ENCODE measurements at places on chromosomes 1 and 21.

DNA sequence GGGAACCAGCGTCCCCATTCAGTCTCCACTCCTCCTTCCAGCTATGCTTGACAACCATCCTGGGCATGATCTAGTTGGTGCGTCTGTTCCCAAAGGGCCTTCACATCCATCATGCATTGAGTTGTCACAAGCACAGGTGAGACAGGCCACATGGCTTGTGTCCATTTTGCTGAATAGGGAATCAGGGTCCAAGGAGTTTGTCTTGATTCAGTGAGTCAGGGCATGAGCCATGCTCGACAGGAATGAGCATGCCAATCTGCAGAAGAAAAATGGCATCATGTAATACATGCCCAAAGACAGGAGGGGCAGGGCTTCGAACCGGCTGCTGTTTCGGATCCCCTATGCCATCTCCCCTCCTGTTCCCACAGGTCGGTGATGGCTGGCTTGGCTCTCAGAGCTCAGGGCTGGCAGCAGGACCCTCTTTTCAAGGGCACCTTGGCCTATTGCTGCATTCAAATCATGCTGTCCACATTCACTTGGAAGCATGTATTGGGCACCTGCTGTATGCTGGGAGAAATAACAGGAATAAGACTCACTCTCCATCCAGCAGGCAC is 44.5 kb downstream of the PKP1 start:
- no peak for DNase-seq

DNA sequence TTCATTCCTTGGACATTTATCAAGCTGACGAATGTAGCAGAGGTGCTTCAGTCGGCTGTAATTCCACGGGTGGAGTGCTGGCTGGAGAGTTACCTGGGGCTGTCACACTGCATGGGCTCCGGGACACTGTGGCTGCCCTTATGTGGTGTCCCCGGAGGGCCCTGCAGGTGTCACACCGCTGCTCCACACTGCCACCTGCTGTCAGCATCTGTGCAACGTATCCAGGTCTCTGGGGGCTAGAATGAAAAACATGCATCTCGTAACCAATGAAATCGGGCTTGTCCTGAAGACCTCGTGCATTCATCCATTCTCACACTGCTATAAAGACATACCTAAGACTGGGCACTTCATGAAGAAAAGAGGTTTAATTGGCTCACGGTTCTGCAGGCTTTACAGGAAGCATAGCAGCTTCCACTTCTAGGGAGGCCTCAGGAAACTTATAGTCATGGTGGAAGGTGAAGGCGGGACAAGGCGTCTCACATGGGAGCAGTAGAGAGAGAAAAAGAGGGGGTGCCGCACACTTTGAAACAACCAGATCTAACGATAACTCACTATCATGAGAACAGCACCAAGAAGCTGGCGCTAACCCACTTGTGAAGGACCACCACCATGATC is 46.7 kb upstream of the PCBP3 start:
- peak; percentile 58 for DNase-seq

GRCh38 chr21:27536319-27536718 is 569.4 kb upstream of the ADAMTS5 start:
- DNase-seq: no peak

- DNase-seq: no peak
Observed at GRCh38 chr1:164787834-164788231, 228.8 kb downstream of the PBX1 start.

DNA sequence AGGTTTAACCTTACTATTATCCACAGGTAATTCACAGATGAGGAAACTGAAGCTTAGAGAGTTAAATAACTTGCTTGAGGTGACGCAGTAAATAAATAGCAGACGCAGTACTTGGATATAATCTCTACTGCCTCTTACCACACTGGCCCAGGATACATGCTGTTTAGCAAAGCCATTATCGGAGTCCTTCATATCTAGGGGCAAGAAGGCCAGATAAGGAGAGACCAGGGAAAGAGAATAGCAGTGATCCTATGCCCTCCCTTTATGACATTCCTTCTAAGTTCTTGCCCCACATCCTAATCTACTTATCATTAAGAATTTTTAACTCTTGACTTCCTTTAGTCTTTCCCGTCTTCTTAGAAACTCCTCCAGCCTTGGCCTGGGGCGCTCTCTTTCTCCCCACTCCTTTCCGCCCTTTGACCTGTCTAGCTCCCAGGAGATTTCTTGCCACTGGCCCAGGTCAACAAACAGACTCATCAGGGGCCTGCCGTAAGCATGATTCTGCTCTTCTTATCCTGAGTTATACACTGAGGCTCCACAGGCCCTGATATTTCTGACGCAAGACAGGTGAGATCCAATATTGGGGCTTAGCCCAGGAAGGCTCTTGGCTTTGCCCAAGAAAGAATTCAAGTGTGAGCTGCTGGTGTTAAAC is 11.4 kb upstream of the SLAMF1 start:
- no peak for DNase-seq

GRCh38 chr21:16037421-16037955 is 307.7 kb downstream of the USP25 start:
- no peak for DNase-seq

GRCh38 chr1:80961464-80962190 is 839.1 kb upstream of the ADGRL2 start:
- no peak for DNase-seq

GRCh38 chr1:180177931-180178330 is 23.3 kb downstream of the QSOX1 start:
- DNase-seq: no peak

- DNase-seq: no peak
Observed at GRCh38 chr1:226545836-226546596, 2.5 kb upstream of the STUM start.

- DNase-seq: no peak
Observed at GRCh38 chr1:230282157-230282556, 144.0 kb downstream of the PGBD5 start.

GRCh38 chr1:98926597-98926996 is 78.1 kb downstream of the PLPPR5 start:
- DNase-seq: no peak

DNA sequence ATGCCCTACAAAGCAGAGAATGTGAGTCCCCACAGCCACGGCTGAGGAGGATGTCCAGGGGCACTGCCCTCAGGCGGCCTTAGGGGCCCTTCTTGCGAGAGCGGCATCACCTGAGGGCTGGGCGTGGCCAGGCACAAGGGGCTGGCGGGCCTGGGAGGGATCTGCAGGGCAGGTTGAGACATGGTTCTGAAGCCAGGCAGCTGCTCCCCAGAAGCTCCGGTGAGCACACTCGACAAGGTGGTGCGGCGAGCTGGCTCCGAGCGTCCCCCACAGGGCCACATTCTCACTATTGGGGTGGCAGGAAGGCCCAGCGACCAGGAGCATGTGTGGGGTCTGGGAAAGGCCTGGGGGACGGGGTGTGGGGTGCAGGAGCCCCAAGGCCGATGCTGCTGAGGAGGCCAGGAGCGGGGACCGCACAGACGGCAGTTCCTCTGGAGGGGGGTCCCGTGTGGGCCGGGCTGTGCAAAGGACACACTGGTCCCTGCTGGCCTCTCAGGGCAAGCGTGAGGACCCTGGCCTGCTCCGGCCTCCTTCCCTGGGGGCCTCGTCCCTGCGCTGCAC is 47.2 kb downstream of the MORN1 start:
- peak; percentile 1 for DNase-seq

DNA sequence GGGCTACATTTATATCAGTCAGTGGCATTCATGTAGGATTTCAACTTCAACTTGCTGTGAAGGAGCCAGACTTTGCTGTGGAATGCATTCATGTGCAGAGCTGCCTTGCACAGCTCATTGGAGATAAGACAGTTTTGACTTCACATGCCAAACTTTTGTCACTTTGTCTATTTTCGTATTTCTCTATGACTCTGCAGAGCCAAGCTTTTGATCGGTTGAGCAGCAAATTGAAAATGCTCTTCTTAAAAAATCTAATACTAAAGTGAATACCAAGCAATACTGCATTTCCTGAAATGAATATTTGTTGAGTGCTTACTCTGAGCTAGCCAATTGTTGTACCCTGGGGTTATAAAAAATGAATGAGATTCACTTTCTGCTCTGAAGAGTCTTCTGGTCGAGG is 388.7 kb downstream of the ST6GALNAC3 start:
- DNase-seq: no peak

DNA sequence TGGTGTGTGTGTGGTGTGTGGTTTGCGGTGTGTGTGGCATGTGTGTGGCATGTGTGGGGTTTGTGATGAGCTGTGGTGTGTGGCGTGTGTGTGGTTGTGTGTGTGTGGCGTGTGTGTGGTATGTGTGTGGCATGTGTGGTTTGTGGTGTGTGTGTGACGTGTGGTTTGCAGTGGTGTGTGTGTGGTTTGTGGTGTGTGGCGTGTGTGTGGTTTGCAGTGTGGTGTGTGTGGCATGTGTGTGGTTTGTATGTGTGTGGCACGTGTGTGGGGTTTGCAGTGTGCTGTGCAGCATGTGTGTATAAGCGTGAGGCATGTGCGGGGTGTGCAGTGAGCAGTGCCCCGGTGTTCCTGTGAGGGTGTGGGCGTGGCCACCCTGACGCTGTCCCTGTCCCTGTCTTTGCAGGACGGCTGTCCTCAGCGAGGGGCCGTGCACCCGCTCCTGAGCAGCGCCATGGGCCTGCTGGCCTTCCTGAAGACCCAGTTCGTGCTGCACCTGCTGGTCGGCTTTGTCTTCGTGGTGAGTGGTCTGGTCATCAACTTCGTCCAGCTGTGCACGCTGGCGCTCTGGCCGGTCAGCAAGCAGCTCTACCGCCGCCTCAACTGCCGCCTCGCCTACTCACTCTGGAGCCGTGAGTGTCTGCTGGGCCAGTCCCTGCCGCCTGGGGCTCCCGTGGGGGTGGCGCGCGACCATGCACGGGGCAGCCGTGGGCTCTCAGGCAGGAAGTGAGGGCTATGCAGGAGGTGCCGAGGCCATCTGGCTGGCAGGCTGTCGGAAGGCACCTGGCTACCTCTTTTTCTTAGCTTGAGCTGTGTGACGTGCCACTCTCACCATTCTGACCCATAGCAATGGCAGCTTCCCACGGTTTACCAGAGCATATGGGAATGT is 52.6 kb upstream of the TRAPPC10 start:
- DNase-seq: no peak

GRCh38 chr1:240836271-240836670 is 224.3 kb upstream of the GREM2 start:
- no peak for DNase-seq

GRCh38 chr1:15902882-15903281 is 55.4 kb downstream of the SPEN start:
- no peak for DNase-seq

DNA sequence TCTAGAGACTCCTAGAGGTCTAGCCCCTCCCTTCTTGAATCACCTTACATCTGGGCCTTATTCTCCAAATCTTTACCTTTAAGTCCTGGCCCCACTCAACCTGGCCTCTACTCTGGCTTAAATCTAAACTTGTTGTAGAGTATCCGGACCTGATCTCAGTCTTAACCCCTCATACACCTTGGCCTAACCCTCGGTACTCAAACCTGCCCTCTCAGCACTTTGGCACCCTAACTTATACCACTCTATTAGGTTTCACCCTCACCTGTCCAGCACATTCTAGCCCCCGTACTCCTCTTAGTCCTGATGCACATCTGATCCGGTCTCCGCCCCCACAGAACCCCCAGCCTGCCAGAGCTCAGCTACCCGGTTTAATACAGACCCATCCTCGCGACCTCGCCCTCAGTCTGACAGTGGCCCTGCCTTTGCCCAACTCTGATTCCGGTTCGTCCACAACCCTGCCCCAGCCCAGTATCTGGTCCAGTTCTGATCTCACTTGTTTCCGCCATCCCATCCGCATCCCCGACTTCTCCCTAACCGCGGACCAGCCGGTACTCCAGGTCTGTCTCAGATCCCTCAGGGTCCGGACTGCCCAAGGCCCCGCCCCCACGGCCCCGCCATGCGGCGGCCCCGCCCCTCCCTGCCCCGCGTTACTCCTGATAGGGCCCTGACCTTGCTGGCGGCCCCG is 1.5 kb downstream of the TRIM62 start:
- DNase-seq: no peak
